Fibroblast of gingiva (primary cell): ENCODE measurements at places on chromosomes 16 and 17.

- no peak for DNase-seq
These were observed 6.0 kb upstream of the ATP1B2 start for GRCh38 chr17:7644775-7645174.

GRCh38 chr16:81795193-81795592, 16.1 kb downstream of the PLCG2 start:
- no peak for DNase-seq

- DNase-seq: peak; percentile 10
These were observed 873 bp downstream of the USP10 start for GRCh38 chr16:84700446-84701300.

- DNase-seq: no peak
These were observed 69.7 kb downstream of the ZFHX3 start for GRCh38 chr16:72978212-72978611.

GRCh38 chr17:74679374-74679773, 33.3 kb downstream of the CD300LF start:
- no peak for DNase-seq

DNA sequence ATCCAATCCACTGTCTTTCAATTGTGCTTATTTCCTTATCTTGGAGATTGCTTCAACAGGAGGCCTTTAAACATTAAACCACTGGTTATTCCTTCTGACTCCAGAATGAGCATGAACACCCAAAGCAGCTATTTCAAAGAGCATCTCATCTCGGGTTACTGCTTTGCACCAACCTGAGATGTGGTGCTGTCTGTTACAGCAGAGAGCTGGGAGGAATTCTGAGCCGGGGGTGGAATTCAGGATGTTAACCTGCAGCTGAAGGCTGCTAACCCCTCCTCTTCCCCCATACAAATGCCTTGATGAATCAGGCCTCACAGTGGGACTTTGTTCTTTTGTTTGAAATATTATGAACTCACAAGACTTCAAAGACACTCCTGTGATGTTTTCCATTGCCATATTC, 113.1 kb downstream of the SHISA9 start:
- no peak for DNase-seq
